Coronary artery (tissue), 2 donors: ENCODE measurements at places on chromosomes 4 and X.

GRCh38 chrX:153973127-153974002 lies 811 bp downstream of the TMEM187 start:
- DNase-seq = no peak

DNA sequence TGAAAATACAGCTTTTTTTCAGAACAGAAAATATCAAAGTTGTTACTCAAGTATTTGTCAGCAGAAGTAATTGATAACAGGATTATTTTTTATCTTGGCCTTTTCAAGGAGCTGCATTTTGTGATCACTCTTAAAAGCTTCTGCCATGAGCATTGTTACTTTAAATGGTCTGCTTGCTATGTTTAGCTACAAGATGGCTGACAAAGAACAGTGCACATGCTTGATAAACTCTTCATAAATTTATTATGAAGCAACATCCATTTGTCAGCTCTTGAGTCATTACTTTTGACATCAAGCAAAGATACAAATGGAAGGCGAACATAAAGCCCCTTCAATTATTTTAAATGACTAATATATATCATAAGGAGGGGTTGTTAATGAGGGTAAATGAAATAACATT lies 205.4 kb upstream of the RPS6KA3 start:
- DNase-seq = no peak

GRCh38 chr4:145177511-145177905 lies 2.9 kb downstream of the OTUD4 start:
- DNase-seq = no peak

- no peak for DNase-seq
Observed at GRCh38 chr4:110119337-110119736, 79.1 kb downstream of the ELOVL6 start.

DNA sequence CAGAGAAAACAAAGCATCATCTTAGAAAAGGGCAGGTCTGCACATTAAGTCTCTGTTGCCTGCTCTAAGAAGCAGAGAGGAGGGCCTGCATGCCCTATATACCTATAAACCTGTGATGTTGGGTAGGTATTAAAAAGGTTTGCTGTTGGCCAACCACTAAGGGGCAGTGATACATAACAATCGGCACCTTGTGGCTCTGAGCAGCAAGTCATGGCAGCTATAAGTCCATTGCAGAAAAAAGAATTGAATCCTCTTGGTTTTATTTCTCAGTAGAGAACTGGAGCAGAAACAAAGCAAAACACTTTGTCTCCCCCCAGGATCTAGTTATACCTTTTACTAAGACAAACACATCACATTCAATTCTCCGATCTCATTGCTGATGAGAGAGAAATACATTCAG lies 1364.4 kb downstream of the STIM2 start:
- DNase-seq = no peak

DNA sequence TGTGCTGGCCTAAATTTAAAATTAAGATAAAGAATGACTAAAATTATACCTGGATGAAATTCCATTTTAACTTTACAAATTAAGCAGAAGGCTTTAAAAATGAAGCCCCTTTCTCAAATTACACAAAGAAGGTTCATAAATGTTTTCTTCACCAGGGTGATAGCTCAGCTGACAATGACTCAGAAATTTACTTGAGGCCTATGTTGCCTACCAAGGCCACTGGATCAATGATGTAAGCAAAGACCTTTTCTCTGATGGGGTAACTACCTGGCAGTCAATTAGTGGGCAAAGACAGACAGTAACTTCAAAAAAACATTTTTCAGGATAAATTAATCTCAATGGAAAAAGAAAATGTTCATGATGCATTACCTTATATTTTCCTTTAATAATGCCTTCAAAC lies 23.9 kb upstream of the GPR34 start:
- no peak for DNase-seq

GRCh38 chrX:76434103-76434741 lies 6.7 kb downstream of the MAGEE1 start:
- no peak for DNase-seq

DNA sequence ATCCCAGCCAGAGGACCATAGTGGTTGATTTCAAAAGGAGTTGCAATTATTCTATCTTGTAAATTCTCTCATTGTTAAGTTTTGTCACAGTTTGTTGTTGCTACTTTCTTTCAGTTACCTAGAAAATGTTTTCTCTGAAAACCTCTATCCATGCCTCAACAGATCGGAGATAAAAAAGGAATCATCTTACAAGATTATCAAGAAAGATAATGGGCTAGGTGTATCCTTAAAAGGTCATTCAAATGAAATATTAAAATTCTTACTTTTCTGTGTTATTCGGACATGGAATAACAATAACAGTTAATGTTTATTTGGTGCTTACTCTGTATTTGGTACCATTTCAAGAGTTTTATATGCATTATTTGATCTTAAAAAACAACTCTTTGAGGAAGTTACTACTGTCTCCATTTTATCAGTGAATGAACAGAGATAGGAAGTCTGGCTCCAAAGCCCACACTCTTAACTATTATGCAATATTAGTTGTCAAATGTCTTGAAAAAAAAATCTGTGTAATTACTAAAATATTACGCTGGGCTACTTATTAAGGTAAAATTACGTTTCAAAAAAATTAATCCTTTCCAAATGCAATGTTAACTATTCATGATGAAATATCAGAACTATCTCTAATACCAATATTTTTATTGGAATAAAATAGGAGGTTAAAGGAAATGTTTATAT lies 97.5 kb downstream of the SNCA start:
- no peak for DNase-seq

DNA sequence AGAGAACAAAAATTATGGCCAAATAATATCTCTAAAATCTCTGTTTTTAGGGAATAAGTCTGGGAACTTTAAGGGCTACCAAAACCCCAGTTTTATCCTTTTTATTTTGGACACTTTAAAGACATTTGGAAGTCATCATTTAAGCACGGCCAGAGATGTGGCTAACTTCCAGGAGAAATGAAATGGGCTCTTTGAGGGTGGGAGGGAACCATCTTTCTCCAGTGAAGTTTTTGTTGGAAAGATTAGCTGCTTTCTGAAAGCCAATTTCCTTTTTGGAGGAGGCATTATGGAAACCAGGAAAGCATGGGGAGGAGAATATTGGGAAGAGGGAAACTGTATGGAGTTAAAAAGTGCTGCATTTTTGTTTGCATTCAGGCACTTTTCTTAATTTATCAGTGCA lies 4.8 kb downstream of the VSIG1 start:
- no peak for DNase-seq

DNA sequence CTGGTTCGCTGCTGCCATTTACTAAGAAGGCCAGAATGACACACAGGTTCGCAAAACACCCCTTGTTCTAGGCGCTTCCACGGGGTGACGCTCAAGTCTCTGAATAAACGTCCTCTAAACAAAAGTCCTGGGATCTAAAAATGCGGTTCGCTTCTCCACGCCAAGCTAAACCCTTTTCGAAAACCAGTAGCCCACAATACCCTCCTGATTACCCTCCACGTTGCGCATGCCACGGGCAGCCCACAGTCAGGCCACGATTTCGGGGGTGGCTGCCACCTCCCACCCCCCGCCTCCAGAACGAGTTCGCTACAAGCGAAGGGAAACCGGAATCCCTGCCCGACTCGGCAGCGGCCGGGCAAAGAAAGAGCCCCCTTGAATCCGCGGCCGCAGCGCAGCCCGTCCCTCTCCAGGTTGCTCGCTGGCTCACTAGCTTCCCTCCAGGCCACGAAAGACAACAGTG lies 423 bp downstream of the RPL39 start:
- no peak for DNase-seq

- DNase-seq = no peak
Observed at GRCh38 chr4:158020176-158020575, 152.6 kb downstream of the GASK1B start.

DNA sequence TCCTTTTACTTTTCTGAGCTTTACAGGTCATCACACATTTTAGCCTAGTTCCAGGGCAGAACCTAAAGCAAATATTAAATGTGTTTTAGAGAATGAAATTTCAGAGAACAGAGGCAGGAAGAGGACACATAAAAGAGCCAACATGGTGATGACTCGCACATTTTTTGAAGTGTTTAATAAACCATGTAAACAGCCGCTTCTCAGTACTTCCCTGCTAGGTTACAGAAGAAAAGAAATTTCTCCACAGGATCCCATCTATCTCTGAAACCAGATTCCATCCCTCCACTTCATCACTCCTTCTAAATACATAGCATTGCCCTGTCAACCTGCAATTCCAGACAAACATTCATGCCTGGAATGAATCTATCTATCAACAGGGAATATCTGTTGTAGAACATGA lies 949.5 kb upstream of the PCDH7 start:
- no peak for DNase-seq

DNA sequence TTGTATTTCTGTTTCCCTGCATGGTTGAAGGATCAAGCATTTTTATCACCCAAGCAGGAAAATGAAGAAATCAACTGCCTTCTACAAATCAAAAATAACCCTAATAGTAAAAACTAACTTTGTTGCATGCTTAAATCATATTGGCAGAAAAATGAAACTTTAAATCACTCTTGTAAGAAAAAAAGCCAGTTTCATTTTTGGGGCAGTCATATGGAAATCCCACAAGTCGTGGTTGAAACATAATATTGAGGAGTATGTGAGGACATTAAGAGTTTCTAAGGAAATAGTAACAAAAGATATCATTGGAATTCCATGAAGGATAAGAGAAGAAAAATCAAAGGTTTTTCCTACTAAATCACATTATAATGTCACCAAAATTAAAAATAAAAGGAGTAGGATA lies 8.4 kb downstream of the TEC start:
- DNase-seq = no peak

GRCh38 chr4:38620527-38621027 lies 43.4 kb upstream of the KLF3 start:
- DNase-seq = no peak

GRCh38 chr4:71237641-71238040 lies 101.2 kb upstream of the SLC4A4 start:
- no peak for DNase-seq

DNA sequence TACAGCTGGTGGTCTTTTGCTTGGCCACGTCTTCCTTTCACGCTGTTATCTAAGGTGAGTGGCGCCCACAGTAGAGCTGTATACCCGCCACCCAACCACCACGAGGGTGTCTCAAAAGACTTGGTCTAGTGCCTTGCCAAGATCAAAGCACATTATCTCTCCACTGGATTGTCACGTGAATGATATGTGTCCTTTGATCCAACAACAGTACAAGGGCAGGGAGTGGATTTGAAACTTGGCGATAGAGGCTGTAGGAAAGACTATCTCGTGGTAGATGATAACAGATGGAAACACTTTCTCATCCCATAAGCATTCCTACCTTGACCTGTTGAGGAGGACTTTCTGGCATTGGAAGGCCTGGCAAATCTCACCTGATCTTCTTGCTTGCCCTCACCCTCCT lies 37.7 kb upstream of the BCLAF3 start:
- no peak for DNase-seq

GRCh38 chrX:45508454-45508853 lies 307.8 kb upstream of the DIPK2B start:
- DNase-seq = no peak

DNA sequence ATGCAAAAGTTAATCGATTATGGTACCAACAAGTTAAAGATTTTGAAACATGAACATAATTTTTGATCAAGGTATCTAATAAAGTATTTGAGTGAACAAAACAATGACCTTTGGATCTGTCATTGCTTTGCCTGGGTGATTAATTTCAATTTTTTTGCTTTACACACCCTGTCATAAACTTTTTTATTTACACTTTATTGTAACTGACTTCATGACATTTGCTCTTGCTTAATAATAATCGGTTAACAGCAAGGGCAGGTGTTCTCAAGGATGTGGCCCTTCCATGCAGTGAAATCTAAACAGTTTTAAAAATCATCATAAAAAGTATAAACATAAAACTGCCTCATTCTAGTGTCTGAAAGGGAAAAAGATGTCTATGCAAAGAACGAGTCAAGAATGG lies 24.1 kb downstream of the ATOH1 start:
- DNase-seq = no peak

DNA sequence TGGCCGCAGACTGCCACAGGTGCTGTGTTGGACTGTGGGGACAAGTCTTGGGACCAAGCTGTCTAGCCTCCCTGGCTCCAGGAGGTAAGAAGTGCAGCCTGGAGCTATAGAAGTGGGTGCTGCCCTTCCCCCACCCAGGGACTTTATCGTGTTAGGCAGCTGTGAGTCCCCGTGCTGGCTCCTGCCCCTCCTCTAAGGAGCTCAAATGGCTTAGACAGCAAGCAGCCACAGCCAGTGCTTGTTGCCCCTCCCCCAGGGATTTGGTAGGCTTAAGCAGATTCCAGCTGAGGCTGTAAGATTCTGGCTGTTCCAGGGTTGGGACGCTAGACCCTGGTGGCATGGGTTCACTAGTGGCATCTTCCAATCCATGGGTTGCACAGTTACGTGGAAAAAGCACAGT lies 979.4 kb upstream of the PCDH10 start:
- no peak for DNase-seq

GRCh38 chr4:129327637-129328036 lies 231.7 kb downstream of the C4orf33 start:
- no peak for DNase-seq

- no peak for DNase-seq
Observed at GRCh38 chr4:185936650-185937376, 124.8 kb upstream of the SORBS2 start.

- DNase-seq = no peak
Observed at GRCh38 chr4:76544725-76545124, 109.7 kb downstream of the SHROOM3 start.

GRCh38 chrX:10190367-10190766 lies 33.6 kb downstream of the CLCN4 start:
- DNase-seq = no peak

DNA sequence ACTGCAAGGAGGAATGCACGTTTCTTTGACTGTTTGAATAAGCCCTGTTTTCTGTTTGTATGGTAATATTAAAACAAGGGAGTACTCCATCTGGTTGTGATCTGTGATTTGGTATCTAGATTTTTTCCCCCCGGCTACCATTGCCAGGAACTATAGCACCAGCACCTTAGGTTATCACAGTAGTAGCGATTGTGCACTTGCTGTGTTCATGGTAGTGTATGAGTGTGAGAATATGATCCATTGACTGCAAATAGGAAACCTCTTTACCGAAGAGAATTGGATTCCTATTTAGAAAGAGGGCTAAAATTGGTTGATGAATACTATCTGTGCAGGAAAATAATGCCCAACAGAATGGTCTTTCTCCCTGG lies 69.9 kb downstream of the LARP7 start:
- DNase-seq = no peak

DNA sequence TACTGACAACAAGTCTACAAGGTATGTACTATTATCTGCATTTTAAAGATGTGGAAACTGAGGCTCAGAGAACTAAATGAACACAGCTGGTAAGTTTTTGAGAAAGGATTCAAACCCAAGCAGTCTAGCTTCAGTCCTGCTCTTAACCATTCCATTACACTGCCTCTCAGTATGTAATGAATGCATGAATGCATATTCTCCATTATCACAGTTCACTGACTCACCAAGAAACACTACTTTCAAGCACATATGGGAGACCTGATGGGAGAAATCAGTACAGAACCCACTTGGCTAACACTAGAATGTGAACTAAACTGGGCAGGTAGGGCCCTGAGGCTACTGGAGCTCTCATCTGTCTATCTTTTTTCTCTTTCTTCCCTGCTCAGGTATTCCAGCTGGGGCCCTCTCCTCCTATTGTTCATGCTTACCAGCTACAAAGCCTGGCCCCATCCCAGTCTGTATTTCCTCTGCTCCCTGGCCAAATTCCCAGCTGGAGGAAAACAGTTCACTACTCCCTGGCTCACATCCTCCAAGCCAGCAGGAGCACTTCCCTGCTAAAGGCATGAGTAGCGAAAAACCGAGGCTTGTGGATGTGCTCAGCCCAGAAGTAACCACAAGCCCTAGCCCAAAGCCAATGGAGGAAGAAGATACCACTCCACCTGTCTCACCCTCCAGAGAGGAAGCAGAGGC lies 178.2 kb upstream of the ARHGEF9 start:
- no peak for DNase-seq
